Stimulated activated CD4-positive, alpha-beta T cell treated with anti-CD3 and anti-CD28 coated beads, Interleukin-4, amount 100 ng/mL, for 48 hours (primary cell): ENCODE measurements at places on chromosomes 13 and 19.

DNA sequence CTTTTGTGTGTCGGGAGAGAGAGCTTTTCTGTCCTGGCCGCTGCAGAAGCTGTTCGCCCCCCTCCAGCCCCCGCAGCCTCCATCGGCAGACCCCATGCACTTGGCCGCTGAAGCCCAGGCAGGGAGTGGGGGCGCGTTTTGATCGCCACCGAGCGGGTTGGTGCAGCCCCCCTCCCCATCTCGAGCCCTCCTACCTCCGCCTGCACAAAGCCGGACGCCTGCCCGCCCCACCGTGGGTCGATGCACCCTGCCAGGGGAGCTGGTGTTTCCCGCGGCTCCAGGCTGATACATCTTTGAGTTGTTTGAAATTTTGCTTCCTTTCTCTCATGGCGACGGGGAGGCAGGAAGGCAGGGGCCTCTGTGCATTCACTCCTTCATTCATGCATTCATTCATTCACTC, 16.4 kb upstream of the ONECUT3 start:
- no peak for DNase-seq

- peak; percentile 84 for DNase-seq
These were observed at the start of gene LRCH1 for GRCh38 chr13:46552889-46553520. Gene LRCH1, plus strand, starts transcription at chr13:46553170. Its CDS starts 227 bp downstream, at chr13:46553397.

GRCh38 chr13:37806666-37807065, 62.9 kb downstream of the TRPC4 start:
- no peak for DNase-seq

DNA sequence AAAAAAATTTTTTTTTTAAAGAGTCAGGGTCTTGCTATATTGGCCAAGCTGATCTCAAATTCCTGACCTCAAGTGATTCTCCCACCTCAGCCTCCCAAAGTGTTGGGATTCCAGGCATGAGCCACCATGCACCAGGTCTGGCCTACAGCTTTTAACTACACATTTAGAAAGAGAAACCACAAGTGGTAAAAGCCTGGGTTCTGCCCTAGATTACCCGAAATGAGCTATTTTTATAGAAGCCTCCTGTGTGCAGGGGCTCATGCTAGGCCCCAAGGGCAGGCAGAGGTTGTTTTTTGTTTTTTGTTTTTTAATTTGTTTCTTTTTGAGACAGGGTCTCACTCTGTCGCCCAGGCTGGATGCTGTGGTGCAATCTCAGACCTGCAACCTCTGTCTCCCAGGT, 14.0 kb upstream of the MYADM start:
- no peak for DNase-seq

DNA sequence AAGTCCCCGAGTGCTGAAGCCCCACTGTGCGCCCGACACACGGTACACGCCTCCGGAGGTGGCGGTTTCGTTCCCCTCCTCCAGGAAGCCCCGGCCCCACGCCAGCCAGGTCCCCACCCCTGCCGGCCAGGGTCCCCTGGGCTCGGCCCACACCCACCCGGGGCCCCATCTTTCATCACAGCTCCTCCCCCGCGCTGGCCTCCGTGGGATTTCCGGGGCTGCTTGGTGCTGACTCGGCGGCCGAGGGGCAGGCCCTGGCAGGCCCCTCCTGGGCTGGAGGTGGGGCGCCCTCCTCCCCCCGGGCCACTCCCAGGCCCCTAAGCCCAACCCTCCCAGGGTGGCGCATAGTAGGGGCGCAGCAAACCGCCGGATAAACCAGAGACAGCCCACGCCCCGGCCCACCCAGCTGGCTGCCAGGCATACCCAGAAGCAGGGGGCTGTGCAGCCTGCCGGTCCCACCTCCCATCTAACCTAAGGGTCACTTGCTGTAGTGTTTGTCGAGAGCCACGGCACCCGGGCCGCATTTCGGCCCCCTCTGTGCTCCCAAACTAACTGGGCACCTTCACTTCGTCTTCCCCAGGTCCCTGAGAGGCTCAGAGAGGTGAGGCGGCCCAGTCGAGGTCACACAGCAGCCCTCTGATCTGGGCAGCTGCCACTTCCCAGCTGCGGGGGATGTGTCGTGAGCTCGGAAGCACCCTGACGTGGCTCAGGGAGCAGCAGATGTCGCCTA, 6.6 kb downstream of the ZBTB7A start:
- DNase-seq, result no peak

DNA sequence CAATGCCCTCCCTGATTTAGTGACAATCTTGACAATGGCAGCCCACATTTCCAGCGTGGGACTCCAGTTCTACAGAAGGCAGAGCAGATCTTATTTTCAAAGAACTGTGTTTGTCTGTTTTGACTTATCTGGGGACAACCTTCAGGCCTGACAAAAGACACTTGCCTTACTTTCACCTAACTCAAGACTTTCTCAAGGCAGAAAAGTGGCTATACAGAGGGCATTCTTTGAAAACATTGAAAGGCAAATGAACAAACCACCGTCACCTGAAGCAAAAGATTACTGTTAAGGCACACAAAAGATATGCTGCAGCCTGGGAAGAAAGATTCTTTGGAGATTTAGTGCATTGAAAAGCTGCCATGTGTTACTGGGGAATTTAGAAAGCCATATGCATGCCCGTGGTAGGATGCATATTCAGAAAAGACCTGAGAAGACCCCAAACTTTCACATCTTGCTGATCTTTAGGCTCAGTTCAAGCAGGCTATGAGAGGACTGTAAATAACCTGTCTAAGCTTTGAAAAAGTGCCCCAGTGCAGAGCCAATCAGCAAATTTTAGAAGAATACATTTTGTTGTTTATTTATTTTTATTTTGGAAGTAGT, 82.8 kb downstream of the TSC22D1 start:
- DNase-seq, result no peak

- DNase-seq, result peak; percentile 78
These were observed at the start of gene ZNF582 for GRCh38 chr19:56393119-56394012. Gene ZNF582, minus strand, starts transcription at chr19:56393534. Its CDS starts 1,782 bp downstream, at chr19:56391752.
